ENCODE measurements at places on chromosomes 13 and 19. TPM values are rescaled to one million over a fixed set of nuclear protein-coding genes. Genes with fewer than 3 reads are reported as not detected.

Gene GPALPP1
- 26.4 TPM for total RNA-seq

Gene GARIN5A
- not detected for total RNA-seq

Gene PCDH17
- 5.5 TPM for total RNA-seq

Gene ZNF563
- 1.6 TPM for total RNA-seq

Gene LRRC63
- not detected for total RNA-seq

Gene ZNF416
- total RNA-seq, result 4.0 TPM

Gene UNC13A
- 0.40 TPM for total RNA-seq

Gene ZNF132
- 7.2 TPM for total RNA-seq

Gene ZNF99
- under 0.01 TPM for total RNA-seq

Gene WDR87
- not detected for total RNA-seq

Gene TLE6
- total RNA-seq, result 0.19 TPM

Gene ADPRHL1
- 8.7 TPM for total RNA-seq
